ENCODE measurements at places on chromosomes 16 and 17.

GRCh38 chr16:64687786-64688185 is 434.1 kb downstream of the CDH11 start:
- DNase-seq: no peak

- DNase-seq: no peak
Observed at GRCh38 chr17:59047616-59048015, 59.1 kb downstream of the TRIM37 start.

DNA sequence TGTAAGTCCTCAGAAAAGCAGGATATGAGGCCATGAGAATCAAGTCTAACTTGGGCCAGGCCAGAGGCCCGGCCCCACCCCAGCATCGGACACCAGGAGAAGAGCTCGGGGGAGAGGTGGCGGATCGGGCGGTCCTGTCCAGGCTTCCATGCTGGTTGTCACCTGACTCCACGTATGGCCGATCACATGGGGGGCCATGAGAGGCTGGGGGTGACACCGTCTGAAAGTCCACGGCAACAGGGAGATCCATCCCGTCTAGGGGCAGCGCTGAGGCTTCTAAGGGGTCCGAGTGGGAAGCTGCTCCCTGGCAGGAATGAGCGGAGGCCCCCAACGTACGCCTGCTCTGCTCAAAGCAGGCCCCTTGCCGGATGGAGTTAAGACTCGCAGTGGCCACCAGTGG is 25.8 kb downstream of the ENGASE start:
- DNase-seq: no peak

DNA sequence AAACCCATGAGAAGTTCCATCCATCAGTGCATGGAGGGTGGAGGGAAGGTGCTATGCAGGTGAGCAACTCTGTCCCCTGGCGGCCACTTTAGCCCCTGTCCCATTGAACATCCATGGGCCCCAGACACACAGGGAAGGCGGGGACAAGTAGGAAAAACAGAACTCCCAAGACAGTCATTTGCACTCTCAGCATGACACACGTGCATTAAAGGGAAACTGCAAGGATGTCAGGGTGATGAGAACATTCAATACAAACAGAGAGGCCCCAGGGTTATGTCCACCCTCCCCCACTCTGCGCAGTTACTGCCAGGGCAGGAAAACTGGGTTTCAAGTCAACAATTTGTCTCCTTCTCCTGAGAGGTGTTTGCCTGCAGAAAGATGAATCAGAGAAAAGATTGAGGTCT is 44.0 kb upstream of the AKTIP start:
- DNase-seq: no peak

DNA sequence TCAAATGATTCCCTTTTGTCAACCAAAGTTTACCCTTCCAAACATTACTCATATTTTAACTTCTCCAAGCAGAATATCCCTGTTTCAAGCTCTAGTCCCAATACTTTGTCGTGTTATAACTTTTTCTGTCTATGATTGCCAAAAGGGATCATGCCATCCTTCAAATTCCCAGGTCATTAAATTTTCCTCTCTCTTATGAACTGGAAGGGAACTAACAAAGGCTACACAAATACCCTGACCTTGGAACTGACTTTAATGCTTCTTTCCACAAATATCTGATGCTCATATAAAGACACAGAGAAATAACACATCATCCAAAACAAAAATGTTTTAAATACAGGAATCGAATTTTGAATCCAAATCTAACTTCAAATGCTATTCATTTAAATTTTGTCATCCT is 1352.7 kb downstream of the CDH11 start:
- no peak for DNase-seq

GRCh38 chr17:45837187-45837586 is 7.5 kb upstream of the SPPL2C start:
- no peak for DNase-seq

- DNase-seq: no peak
Observed at GRCh38 chr17:58082341-58082869, 814 bp upstream of the DYNLL2 start.

DNA sequence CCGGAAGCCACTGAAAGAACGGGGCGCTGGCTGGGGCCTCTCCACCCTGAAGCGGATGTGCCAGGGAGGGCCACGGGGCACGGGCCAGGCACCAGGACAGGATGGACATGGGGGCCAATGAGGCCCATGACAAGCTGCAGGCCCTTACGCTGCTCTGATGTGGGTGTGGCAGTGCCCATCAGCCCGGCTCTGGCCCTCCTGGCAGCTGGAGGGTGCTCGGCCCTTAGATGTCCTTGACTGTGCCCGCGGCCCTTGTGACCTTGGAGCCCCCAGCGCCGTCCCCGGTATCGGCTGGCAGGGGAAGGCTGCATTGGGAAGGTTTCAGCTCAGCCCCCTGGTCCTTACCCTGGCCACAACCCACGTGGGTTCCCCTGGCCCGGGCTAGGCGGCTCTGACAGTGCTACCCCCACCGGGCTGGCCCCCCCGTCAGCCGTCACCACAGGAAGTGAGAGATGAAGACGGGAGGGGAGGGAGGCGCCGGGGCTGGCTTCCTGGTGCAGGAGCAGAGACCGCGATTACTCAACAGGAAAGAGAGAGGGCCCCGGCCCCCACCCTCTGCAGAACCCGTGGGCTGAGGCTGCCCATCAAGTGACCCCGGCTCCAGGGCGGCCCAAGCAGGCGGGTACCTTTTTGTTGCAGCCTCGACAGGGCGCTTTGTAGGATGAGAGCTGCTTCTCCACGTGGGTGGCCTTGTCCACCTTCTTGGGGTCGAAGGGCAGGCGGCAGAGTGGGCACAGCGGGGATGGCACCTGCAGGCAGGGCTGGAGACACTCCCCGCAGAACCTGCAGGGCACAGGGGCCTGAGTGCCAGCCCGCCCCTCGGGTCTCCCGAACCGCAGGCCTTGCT is 5.3 kb downstream of the RNF166 start:
- no peak for DNase-seq

DNA sequence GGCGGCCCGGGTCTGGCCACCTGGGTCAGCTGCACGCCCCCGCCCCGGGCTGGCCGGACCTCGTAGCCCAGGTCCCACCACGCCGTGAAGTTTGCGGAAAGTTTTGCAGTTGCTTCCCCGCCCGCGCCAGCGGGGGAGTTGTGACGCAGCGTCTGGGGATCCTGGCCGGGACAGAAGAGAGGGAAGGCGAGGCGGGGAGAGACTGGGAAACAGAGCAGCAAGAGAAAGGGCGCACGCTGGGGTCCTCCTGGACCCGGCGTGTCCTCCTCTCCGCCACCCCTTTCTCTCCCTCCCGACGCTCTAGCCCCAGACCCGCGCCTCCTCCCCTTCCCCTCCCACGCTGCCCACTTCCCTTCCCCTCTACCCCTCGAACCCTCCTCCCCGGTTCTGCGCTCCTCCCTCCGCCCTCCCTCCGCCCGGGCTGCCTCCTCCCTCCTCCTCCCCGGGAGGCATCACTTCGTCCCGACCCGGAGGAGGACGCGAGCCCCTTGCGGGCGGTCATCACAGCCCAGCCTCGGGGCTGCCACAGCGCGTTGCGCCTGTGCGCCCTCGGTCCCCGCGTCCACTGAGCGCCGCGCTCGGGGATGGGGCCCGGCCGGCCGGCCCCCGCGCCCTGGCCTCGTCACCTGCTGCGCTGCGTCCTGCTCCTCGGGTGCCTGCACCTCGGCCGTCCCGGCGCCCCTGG is at the start of gene MRC2:
TSS of gene MRC2 (plus strand) at position 452 of the 685 bp plus-strand sequence. CDS start at position 585, 133 bp downstream.
- no peak for DNase-seq

DNA sequence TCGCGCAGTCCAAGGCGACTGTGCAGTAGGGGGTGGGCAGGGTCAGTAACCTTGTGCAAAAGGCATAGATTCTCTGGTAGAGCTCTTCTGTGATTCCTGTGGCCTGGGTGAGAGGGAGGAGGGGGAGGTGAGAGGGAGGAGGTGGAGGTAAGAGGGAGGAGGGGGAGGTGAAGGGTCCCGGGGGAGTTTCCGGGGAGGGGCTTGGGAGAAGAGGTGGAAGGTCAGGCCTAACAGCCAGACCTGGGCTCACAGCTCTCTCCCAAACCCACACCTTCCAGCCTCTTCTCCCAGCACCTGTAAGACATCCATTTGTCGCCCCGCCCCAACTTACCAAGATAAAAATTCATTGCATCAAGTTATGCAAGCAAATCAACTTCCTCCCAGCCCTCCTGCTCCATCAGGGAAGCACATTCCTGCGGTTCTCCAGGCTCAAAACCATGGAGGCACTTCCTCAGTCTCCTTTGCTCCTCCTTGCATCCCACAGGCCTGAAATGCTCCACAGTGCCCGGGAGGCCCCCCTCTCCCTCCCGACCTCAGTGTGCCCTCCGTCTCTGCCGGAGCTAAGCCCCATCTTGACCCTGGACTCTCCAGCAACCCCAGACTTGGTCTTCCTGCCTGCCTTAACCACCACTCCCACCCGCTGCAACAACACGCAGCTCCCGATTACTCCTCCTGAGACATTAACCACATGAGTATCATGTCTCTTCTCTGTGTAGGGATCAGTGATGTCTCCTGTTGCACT is 30.5 kb downstream of the PIK3R6 start:
- DNase-seq: no peak

DNA sequence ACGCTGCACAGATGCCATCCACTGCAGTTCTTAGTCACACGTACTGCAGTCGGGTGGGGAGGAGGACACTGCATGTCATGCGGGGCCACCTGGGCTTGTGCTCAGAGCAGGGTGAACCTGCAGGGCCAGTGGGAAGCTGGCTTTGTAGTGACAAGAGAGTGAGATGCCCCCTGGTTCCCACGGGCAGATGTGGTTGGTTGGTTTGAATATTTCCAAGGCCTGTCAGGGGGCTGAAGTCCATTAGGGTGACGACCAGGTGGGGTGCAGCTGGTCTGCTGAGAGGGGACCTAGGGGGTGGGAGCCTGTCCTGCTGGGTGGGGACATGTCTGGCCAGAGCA is 14.3 kb downstream of the ZNF213 start:
- DNase-seq: no peak

DNA sequence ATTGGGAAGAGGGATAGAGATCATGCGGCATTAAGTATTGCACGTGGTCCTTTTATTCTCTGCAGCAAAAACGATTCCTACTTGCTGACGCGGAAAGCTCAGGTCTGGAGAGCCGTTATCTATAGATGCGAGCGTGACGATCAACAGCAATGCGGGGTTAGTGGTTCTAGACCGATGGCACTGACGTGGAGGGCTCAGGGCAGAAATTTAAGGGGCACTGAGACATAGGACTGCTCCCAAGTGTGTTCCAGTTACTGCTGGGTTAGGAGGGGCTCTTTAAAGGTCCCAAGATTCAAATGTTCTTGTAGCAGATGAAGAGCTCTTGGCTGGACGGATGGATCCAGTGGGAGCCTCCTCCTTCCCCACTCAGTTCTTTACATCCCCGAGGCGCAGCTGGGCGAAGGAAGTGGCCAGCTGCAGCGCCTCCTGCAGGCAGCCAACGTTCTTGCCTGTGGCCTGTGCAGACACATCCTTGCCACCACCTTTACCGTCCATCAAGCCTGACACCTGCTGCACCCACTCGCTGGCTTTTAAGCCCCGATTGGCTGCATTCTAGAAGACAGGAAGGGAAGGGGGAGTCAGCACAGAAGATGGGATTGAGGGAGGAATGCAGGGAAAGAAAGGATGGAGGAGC is 732 bp upstream of the EXOSC6 start:
- DNase-seq: no peak

DNA sequence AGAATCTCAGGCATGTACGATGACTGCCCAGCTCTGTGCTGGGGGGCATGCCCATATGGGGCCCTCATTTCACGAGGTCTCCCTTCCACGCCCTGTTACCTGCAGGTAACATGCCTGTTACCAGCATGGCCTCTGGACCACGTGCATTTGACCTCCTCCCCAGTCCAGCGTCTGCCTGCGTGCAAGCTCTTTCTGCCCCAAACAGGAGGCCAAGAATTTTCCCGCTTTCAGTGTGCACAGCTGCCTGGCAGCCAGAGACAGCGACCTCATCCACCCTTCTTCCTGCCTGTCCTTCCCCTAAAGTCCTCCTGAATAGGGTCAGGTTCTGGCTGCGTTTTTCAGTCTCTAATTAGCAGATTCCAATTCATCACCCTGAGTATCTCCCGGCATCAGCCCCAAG is 306.5 kb upstream of the ZFHX3 start:
- DNase-seq: no peak

DNA sequence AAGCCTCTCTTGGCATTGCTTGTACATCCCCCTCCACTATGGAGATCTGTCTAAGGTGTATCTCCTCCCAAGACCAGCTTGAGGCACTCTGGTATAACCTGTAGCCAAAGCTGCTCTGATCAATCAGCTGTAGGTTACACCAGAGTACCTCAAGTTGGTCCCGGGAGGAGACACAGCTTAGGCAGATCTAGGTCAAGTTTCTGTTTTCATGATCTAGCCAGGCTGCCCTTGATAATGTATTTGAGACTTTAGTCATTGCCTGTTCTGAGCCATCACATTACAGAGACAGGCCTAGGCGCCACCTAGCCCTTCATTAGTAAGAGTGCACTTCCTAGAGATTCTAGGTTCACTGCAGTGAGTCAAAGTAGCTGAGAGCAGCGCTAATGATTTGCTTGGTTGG is 31.4 kb downstream of the ASGR1 start:
- DNase-seq: no peak

- DNase-seq: no peak
Observed at GRCh38 chr16:3020604-3021448, 658 bp downstream of the TNFRSF12A start.

- no peak for DNase-seq
Observed at GRCh38 chr16:25372716-25373115, 115.1 kb upstream of the ZKSCAN2 start.

DNA sequence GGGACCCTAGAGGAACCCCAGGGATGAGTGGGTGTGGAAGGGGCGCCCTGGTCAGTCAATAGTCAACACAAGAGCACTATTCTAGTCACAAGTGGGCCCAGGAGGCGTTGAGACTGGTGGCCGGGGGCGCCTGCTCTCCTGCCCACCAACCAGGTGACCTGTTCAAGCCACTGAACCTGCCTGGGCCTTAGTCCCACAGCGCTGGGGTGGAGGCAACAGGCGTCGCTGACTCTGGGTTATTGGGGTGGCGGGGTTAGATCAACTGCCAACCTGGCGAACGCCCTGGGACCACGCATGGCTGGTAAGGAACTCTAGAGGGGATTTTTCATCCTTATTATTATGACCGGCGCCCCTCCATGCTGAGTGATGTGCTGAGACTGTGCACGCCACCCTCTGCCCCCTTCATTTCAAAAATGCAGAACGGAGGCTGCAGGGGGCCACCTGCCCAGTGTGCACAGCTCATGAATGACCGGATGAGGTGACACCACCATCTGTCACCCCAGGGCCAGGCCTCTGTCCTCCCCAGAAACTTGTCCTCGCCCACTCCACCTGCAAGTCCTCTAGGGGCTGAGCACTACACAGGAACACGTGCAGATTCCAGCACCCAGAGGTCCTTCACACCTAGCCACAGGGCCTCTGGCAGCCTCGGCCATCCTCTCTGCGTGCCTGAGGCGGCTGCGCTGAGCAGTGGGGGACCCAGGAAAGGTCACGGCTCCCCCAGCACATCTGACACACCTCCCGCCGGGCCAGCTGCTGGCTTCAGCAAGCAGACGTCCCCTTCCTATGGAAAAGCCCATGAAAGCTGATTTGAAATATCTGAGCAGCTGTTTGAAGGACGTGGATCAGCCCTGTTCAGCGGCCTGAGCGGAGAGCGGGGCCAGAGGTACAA is 51.6 kb upstream of the DNAH17 start:
- no peak for DNase-seq

DNA sequence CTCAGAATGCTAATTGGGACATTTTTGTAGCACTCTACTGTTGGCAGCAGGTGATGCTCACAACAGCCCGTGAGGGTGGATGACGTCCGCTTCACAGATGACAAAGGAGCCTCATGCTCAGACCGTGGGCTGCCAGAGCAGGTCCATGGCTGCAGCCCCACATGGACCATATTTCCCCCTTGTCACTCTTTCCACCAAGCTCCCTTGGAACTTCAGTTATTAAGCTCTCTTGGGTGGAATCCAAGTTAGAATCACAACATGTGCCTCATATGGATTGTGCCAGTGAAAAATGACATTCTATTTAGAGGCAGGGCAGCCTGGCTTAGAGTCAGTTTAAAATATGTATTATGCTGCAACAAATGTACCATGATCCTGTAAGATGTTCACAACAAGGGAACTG is 33.2 kb upstream of the STH start:
- DNase-seq: no peak

Measured in NCI-H1436 (cell line).